BJ (cell line): ENCODE measurements at places on chromosomes 1 and 21. TPM values are rescaled to one million over a fixed set of nuclear protein-coding genes. Genes with fewer than 3 reads are reported as not detected.

TMOD4 gene
- 0.16 and 0.18 TPM in 2 replicates for polyA plus RNA-seq

PLA2G2F gene
- not detected in 2 replicates for polyA plus RNA-seq

IL22RA1 gene
- not detected in 2 replicates for polyA plus RNA-seq

PFKFB2 gene
- 1.5 and 1.9 TPM in 2 replicates for polyA plus RNA-seq

- no peak for DNase-seq
These were observed 9.4 kb downstream of the UBASH3A start for GRCh38 chr21:42413093-42413492.

FAM177B gene
- polyA plus RNA-seq, result not detected in 2 replicates

B3GALT6 gene
- polyA plus RNA-seq, result 16.9 and 20.9 TPM in 2 replicates

DNA sequence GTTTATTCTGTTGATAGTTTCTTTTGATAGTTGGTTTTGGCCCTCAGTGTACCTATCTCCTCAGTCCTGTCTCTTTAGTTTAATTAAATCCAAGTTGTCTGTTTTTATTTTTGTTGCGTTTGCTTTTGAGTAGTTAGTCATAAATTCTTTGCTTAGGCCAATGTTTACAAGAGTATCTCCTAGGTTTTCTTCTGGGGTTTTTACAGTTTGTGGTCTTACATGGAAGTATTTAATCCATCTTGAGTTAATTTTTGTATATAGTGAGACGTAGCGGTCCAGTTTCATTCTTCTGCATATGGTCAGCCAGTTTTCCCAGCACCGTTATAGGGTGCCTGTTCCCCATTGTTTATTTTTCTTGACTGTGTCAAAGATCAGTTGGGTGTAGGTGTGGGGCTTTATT is 139.4 kb downstream of the POU2F1 start:
- DNase-seq, result peak; percentile 30

FAM72D gene
- polyA plus RNA-seq, result 0.98 and 1.1 TPM in 2 replicates

- DNase-seq, result no peak
These were observed 42.4 kb downstream of the MEF2D start for GRCh38 chr1:156458181-156458503.

IRF6 gene
- polyA plus RNA-seq, result 0.94 and 1.7 TPM in 2 replicates
